Fibroblast of skin of right quadriceps (primary cell): ENCODE measurements at places on chromosomes 2 and 18.

GRCh38 chr18:9348079-9348671 is 13.6 kb downstream of the TWSG1 start:
- peak; percentile 40 for DNase-seq

GRCh38 chr2:9021563-9022211 is 18.2 kb upstream of the MBOAT2 start:
- DNase-seq, result peak; percentile 15

DNA sequence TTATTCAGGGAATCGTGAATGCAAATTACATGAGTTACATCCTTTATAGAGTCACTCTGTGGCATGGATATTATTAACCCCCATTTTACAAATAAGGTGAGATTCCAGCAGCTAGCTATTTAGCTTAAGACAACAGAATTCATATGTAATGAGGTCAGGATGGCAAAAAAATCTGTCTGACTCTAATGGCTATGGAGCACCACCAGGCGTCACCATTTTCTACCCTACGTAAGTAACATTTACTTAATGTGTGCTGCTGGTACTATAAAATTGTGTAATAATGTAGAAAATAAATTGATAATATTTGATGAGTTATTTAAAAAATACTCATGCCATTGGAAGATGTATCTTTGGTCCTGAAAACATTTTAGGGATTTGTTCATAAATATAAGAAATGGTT is 2040.1 kb upstream of the LRRTM1 start:
- DNase-seq, result peak; percentile 7

DNA sequence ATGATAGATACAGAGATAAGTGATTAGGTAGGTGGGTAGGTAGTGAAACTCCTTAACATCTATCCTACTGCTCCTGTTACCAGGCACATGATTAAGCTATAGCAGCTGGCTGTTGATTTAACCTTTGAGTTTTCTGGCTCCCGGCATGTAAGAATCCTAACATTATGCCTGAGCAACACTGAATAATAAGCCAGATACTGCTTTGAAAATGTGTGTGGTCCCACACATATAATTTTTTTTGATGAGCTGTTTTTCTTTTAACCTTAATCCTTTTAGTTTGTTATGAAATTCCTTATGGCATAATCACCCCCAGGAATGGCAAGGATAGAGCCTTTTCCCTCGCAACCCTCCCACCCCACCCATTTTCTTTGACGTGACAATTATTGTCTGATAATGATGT is 104.2 kb upstream of the NEUROD1 start:
- DNase-seq, result peak; percentile 79

DNA sequence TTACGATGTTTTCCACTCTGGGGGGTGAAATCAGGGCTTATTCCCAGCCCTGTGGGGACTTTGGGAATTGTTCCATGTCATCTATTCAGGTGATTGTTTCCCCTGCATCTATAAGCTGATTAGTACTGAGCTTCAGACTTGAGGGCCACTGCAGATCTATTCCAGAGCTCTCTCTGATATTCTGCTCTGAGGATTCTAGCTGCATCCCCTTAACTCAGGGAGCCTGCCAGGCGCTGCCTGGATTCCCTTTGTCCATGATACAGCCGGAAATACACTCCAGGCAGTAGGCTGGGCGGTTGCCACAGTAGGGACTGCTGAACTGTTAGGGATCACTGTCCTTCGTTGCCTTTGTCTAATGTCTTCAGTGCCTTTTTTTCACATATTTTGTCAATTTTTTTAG is 31.3 kb downstream of the PTRHD1 start:
- no peak for DNase-seq

GRCh38 chr18:11392980-11393885 is 216.2 kb upstream of the SLC35G4 start:
- no peak for DNase-seq

GRCh38 chr18:46338205-46338604 is 234.0 kb downstream of the HAUS1 start:
- DNase-seq, result no peak

- DNase-seq, result no peak
Observed at GRCh38 chr2:183383854-183384253, 259.6 kb downstream of the NUP35 start.

- DNase-seq, result no peak
Observed at GRCh38 chr2:70994009-70994698, 519 bp downstream of the TEX261 start.

DNA sequence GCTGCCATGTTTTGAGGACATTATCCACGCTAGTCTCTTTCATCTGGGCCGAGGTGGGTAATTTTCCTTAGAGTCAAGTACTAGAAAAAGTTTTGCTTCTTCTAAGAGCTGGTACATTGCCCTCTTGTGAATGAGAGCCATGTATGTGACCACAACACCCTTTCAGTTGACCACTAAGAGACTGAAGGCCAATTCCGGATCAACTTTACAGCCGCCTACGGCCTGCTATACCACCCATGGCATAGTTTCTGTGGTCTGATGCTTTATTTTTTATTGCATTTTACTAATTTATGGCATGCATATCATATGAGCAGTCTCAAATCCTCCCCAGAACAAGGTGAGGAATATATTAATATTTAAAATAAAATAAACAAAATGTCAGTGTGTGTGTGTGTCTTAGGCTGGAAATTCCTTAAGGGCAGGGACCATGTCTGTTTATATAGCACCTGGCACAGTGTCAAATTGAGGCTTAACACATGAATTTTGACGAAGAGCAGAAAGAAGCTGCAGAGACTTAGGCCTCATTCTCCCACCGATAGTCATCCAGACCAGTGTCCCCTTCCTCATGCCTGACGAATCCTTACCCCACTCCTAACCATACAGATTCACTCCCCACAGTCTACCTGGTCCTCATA is 35.4 kb downstream of the PSD4 start:
- peak; percentile 56 for DNase-seq

- no peak for DNase-seq
Observed at GRCh38 chr2:2793514-2793913, 462.4 kb upstream of the MYT1L start.

DNA sequence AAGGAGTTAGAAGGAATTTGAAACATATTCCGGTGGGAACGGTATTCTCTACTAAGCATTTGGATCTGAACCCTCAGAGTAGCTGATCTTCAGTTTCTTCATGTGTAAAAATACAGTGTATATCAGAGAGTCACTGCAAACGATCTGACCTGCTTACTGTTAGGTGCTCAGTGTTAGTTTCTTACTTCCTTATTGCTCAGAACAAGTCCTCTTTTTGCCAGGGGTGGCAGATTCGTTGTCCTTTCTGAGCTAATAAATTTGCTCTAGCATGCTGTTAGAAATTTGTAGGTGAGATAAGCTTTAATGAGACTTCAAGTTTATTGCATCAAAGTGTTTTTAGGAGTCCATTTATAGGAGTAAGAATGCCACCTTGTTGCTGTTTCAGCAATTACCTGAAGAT is 15.8 kb downstream of the PLEKHA3 start:
- no peak for DNase-seq
